Keratinocyte (primary cell): ENCODE measurements at places on chromosomes 3 and 15.

- DNase-seq = no peak
Measured at GRCh38 chr15:43878446-43878845, 51.6 kb downstream of the WDR76 start.

- no peak for DNase-seq
Measured at GRCh38 chr3:50388720-50389413, 29.5 kb upstream of the TMEM115 start.

DNA sequence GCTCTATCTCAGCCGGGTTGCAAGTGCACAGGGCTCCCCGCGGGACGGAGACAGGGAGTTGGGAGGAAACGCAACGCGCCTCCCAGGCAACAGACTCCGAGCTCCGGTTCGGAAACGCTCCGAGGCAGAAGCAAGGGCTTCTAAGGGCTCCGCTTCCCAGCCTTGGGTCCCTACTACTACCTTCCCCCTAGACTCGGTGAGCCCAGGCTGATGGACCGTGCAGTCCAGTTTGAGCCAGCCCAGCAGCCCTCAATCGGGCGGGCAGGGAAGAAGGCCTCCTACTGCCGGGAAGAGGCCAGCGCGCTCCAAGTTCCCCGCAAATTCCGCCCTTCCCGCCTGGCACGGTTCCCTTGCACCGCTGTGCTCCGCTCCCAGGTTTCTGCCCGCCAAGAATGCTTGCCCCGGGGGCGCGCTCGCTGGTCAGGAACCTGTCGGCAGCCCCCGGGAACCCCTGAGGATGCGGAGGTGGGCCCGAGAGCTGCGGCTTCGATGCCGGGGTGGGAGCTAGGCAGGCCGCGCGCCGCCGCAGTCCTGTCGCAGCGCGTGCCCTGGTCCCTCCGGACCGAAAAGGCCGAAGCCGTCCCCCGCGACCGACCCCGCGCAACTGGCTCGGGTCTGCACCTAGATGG is 728 bp downstream of the TRANK1 start:
- no peak for DNase-seq

DNA sequence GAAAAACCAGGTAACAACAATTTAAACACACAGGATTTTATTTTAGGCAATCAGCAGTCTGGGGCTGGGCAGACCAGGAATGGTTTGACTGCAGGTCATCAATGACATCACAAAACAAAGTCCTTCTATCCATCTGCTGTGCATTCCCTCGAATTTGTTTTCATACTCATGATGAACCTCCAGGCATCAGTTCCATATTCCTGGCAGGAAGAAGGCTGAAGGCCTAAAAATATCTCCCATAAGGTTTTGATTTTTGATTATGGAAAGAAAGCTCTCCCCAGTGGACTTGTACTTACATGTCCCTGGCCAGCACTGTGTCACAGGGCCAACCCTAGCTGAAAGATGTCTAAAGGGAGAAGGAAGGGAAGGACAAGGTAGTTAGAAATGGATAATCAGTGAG is 107.4 kb downstream of the PEAK1 start:
- no peak for DNase-seq

- no peak for DNase-seq
Measured at GRCh38 chr3:46725621-46726314, 8.1 kb upstream of the PRSS50 start.

DNA sequence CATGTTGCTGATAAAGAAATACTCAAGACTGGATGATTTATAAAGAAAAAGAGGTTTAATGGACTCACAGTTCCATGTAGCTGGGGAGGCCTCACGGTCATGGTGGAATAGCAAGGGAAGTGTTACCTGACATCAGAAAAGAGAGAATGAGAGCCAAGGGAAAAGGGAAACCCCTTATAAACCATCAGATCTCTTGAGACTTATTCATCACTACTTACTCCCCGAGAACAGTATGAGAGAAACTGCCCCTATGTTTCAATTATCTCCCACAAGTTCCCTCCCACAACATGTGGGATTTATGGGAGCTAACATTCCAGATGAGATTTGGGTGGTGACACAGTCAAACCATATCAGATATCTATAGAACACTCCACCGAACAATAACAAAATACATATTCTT is 904.6 kb downstream of the PDCD6IP start:
- no peak for DNase-seq

DNA sequence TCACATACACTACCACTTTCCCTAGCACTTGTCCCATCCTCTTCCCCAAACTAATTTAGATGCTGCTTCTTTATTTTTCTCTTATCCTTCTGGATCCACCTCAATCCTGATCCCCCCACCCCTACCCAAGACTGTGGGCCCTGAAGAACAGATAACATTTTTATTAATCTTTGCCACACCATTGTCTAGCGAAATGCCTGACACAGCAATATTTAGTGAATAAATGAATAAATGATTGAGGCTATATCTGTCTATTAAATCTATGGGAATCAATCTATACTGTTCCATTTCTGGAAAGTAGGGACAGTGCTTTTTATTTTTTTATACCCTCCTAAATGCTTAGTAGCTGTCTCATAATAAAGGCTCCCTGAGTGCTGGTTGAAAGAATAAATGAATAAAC is 32.9 kb upstream of the LRRC3B start:
- no peak for DNase-seq

DNA sequence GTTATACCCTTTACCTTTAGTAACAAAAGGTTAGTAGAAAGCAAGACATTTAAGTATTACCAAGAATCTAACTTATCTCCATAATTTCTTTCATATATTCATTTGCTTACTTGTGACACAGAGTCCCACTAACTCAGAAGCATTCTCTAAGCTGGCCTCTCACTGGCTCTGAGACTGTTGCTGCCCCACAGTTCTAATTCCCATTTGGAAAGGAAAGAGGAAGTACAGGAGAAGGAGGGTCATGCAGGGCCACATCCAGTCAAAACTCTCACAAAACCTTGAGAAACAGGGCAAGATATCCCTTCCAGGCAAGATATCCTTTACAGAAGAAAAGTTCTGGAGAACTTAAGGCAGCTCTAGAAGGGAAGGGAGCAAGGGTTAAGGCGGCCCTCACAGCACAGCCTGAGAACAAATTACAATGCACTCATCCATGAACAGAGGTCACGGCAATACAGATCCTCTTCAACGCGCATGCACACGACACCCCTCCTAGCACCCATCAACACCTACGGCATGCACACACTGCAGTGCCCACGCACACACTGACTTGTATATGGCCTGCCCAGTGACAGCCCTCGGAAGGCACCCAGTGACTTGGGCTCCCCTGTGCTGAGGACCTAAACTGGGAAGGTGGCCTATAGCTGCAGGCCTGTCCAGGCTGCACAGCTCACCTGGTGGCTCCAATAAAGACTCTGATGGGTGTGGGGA is 13.0 kb upstream of the MYO5C start:
- DNase-seq = no peak
